ENCODE measurements at places on chromosomes 16 and 17. TPM values are rescaled to one million over a fixed set of nuclear protein-coding genes. Genes with fewer than 3 reads are reported as not detected.
A peak's percentile ranks its signal among the peaks of the same experiment; 100 is the strongest.

- no peak for DNase-seq
Observed at GRCh38 chr16:57462978-57463362, 491 bp downstream of the POLR2C start.

DNA sequence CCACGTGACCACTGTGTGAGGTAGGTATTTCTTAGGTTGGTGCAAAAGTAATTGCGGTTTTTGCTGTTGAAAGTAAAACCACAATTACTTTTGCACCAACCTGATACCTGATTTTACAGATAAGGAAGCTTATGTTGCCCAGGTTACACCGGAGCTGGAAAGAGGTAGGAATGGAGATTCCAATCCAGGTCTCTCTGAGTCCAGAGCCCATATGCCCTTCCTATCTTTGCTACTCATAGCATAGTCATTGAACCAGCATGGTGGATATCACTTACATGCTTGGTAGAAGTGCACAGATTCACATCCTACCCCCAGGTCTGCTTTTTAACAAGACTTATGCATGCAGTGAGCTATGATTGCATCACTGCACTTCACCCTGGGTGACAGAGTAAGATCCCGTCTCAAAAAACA is 61.8 kb downstream of the ARSG start:
- no peak for DNase-seq

DNA sequence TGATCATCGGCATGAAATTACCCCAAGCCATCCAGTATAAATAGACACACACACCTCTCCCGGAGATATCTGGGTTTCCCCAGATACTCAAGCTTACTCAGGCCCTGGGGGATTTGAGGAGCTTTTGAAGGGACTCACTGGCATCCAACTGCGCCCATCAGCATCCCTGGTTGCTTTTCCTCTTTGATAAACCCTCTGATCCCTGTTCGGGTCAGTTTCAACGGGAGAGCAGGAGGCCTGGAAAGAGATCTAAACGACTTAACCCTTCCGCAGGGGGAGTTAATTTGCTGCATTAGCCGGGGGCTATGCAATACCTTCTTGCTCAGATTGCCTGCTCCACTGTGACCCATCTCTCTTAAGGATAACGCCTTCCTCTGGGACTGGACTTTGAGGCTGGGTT is 76.6 kb downstream of the MAF start:
- DNase-seq: no peak

DNA sequence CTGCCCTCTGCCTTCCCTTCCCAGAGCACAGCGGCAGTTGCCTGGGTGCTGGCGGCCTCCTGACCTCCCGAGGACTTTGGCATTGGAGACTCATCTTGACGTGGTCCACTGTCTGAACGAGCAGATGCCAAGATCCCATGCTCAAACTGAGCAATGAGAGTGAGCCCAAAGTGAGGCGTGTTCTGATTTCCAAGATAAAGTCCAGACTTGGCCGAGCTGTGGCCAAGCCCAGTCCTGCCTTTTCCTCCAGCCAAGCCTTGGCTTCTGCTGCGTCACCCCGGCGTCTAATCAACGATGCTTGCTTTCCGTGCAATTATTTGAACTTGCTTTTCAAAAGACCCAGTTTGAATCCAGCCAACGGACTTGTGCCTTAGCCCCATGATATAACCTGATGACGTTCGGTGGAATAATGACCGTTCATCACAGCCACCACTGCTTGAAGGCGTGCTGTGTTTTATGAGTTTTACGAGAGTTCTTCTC is 179.2 kb downstream of the IRF8 start:
- peak; percentile 18 for DNase-seq

GRCh38 chr16:74717367-74717766 is 16.7 kb upstream of the MLKL start:
- DNase-seq: no peak

TMC8 gene
- total RNA-seq: 1.9 TPM

CA7 gene
- total RNA-seq: 0.55 TPM

CCL1 gene
- total RNA-seq: not detected

ATP2C2 gene
- 2.8 TPM for total RNA-seq

GLIS2 gene
- 14.3 TPM for total RNA-seq

KRT40 gene
- not detected for total RNA-seq

WBP2 gene
- 63.2 TPM for total RNA-seq

Measured in H9 (cell line).